CD4-positive, alpha-beta T cell treated with Interleukin-2 at 100 ng/mL for 4 hours (primary cell): ENCODE measurements at places on chromosomes 1 and 21.

DNA sequence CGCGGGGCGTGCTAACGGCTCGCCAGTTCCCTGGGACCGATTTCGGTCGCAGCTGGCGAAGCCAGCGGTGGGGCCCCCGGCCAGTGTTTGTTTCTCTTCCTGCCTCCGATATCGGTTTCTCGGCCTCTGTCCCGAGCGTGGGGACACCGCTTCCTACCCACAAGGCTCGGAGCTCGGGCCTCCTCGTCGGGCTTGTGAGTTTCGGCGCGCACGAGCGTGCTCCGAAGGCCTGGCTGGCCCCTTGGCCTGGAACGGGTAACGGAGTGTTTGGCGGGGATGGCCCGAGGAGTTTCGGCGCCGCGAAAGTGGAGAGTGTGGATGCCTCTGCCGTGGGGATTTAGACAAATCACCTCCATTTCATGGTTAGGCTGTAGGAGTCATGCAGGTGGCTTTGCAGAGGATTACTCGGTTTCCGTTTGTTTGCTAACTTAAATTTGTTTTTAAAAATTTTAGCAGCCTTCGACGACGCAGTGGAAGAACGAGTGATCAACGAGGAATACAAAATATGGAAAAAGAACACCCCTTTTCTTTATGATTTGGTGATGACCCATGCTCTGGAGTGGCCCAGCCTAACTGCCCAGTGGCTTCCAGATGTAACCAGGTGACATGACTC is 559 bp downstream of the RBBP4 start:
- DNase-seq: no peak

DNA sequence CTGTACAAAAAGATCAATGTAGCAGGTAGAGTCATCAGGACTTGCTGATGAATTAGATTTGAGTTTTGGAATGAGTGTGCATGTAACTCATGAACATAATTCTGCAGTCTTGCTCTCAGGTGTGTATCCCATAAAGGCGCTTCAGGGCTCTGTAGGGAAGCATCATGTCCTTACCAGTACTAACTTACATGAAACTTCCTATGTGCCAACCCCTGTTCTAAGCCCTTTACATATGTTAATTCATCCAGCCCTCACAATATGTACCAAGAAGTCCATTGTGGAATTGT is 2.1 kb upstream of the FCRLB start:
- DNase-seq: no peak

- DNase-seq: no peak
These were observed 59.2 kb downstream of the IVNS1ABP start for GRCh38 chr1:185257950-185258208.

DNA sequence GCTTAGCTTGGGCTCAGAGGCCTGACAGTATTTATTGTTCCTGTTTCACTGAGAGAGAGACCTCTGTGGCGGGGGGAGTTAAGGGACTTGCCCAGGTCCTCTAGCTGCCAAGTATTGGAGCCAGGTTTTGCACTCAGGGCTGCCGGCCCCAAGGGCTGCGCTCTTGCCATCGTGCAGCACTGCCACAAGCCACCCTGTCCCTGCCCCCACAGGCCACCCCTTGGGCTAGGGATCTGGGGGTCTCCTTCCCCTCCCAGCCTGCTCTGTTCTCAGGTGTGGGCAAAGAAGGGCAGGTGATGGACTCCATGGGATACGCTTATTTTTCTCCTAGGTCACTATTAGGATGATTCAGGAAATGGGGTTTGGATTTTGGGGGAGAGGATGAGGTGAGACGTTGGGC is 8.7 kb downstream of the KIAA1614 start:
- no peak for DNase-seq

DNA sequence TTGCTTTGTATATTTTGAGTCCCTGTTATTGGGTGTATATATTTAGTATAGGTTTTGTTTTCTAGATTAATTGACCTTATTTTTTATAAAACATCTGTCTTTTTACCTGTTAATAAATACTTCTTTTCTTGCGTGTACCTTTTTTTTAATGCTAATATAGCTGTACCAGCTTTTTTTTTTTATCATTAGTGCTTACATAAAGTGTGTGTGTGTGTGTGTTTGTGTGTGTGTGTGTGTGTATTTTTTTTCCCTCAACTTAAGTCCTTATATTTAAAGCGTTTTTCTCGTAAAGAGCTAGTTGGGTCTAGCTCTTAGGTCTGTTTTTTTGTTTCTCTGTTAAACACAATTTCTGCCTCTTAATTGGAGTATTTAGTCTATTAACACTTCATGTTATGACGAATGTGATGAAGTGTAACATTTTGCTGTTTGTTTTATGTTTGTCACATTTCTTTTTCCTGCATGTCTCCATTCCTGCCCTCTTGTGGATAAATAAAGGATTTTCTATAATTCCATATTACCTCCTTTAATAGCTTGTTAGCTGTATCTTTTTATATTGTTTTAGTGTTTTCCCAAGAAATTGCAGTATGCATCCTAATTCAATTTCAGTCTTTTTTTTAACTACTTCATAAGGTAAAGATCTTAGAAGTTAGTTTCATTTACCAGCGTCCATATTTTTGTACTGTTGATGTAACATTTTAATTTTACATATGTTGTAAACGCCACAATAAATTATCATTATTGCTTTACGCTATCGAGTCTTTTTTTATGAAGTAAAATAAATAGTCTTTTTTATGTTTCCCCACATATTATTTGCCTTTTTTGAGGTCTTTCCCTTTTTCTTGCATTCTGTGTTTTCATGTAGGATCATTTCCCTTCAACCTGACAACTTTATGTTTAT is 4.3 kb downstream of the PRMT2 start:
- DNase-seq: peak; percentile 24

DNA sequence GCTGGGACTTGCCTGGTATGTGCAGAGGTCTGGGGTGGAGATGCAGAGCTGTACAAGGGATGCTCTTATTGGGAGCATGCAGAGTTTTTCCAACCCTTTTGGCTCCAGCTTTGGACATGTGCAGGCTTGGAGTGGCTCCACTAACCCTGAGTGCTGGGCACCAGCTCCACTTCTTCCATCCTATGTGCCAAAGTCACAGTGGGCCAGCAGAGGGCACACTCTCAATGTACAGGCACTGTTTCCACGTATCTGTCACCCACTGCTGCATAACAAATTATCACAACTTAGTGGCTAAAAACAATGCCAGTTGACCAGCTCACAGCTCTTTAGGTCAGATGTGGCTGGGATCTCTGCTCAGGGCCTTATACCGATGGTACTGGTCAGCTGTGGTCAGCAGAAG is 631.8 kb downstream of the AJAP1 start:
- peak; percentile 43 for DNase-seq

DNA sequence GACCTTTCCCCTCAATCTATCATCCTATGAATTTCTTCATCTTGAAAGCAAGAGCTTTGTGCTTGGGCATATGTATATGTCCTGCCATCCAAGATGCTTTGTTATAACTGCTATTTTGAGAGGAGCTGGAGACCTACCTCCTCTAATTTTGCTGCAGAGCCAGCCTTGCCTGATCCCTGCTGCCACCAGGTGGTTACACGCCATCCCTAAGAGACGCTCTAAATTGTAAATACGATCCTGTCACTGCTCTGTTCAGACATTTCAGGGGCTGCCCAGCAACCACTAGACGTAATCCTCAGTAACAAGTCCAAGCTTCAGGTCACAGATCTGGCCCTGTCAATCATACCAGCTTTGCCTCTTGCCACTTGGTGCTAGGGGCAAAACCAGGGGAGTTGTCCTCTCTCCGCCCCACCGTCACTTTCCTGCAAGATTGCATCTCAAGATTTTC is 32.9 kb downstream of the GPA33 start:
- no peak for DNase-seq

DNA sequence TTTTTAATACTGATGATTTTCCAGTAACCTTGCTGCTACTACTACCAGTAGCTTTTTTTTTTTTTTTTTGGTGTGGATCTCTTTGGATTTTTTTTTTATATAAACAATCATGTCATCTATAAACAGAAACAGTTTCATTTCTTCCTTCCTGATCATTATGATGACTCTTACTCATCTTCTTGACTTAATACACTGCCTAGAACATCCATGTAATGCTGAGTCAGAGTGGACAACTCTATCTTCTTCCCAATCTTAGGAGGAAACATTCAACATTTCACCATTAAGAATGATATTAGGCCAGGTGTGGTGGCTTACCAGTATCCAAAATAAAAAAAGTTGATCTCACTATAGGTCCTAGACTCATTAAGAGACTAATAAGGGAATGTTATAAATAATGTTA is 69.1 kb downstream of the RUSC1 start:
- no peak for DNase-seq

DNA sequence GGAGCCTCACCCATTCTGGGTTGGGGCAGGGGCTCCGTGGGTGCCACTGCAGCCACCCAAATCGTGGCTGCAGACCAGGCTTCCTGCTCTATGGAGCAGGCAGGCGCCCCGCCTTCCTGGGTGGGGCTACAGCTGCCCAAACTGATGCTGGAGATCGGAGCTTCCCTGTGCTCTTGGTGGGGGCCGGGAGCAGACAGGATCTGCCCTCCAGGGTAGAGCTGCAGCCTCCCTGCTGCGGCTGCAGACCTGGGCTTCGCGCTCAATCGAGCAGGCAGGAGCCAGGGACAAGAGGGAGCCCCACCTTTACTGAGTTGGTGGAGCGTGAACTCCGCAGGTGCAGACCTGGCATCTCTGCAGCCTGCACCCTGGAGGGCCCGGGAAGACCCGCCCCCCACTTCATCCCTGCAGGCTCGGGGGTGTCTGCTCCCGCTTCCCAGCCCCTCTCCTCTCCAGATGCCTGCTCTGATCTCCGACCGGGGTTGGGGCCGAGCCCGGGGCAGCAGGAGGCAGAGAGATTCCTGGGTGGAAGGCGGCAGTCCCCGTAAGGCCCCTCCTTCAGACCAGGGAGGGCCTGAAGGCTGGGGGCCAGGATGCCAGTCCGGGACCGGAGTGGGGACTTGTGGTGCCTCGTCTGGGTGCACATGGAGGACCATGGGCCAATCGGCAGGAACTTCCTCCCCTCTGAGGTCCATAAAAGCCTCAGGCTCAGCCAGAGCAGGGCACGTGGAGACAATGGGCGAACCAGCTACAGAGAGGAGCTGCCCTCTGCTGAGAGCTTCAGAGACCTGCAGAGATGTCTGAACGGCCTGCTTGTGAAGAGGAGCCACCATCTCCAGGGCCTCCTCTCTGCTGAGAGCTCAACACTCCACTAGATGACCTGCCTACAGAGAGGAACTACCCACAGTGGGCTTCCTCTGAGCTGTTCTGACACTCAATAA is 359.3 kb downstream of the SMYD3 start:
- DNase-seq: no peak

GRCh38 chr1:162069334-162070093 is at the start of gene NOS1AP:
Gene NOS1AP (plus strand): TSS chr1:162069691. CDS start chr1:162070178, 487 bp downstream.
- DNase-seq: peak; percentile 66

DNA sequence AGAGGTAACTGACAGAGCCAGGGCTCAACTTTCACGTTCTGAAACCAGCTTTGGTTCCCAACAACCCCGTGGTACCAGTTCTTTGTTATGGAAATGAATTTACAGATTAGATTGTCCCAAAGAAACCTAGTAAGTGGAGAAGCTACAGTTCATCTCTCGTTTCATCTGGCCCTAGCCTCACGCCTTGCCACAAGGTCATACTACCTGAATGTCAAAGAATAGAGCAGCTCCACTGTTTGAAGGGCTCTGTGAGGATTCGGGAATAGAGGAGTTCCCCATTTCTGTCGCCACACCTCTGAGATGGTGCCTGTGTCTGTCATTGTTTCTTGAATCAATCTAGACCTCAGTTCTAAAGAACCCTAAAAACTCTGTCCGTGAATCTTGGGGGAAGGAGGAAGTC is 15.0 kb upstream of the CDC42 start:
- DNase-seq: no peak

- no peak for DNase-seq
These were observed 25.1 kb upstream of the ZNF362 start for GRCh38 chr1:33231166-33231565.

- DNase-seq: no peak
These were observed 18.6 kb downstream of the HS2ST1 start for GRCh38 chr1:86933051-86933450.

GRCh38 chr1:147892216-147892615 is 10.4 kb upstream of the GJA8 start:
- no peak for DNase-seq

GRCh38 chr1:199862047-199862446 is 165.5 kb upstream of the NR5A2 start:
- DNase-seq: no peak

GRCh38 chr1:151864411-151864810 is 10.9 kb upstream of the THEM5 start:
- DNase-seq: no peak

GRCh38 chr1:99548943-99549605 is 96.8 kb upstream of the PALMD start:
- DNase-seq: no peak

- DNase-seq: peak; percentile 18
These were observed 42.6 kb upstream of the PIGV start for GRCh38 chr1:26745191-26745590.

DNA sequence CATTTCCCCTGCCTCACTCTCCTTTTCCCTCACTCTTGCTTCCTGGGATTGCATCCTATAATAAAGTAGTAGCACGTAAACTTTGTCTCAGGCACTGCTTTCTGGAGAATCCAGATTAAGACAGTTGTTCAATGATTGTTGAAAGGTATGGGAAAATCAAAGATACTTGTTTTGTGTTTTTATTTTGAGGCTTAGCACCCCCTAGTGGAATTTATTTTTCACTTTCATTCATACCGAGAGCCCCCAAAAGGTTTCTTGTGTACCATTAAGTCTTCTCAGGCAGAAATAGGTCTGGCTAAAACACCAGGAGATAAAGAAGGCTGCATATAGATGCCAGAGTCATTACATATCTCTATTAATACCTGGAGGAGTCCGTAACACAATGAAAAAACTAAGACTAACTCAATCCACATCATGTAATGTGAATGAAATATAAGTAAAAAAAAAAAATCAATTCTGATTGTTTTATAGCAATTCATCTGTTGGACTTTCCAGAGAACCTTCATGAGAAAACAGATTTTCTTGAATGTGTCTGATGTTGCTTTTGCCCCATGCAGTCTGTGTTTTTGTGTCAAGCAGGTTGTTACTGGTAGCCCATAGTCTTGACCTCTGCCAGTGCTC is 103.5 kb downstream of the RPE65 start:
- DNase-seq: no peak

DNA sequence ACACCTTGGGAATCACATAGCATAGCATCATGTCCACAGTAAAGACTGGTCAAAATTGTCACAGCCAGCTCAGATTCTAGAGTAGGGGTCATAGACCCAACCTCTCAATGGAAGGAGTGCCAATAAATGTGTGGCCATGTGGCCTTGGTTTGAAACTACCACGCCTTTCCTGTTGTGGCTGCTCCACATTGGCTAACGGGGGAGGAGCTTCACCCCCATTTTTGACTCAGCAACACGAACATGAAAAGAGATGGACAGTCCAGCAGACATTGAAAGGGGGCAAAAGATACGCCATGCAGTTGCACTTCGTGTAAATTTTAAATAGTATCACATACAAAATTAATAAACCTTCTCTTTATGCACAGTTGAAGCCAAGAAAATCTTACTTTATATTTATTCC is 78.4 kb upstream of the HIVEP3 start:
- no peak for DNase-seq

- DNase-seq: no peak
These were observed 13.9 kb upstream of the LRIG2 start for GRCh38 chr1:113058941-113059706.

DNA sequence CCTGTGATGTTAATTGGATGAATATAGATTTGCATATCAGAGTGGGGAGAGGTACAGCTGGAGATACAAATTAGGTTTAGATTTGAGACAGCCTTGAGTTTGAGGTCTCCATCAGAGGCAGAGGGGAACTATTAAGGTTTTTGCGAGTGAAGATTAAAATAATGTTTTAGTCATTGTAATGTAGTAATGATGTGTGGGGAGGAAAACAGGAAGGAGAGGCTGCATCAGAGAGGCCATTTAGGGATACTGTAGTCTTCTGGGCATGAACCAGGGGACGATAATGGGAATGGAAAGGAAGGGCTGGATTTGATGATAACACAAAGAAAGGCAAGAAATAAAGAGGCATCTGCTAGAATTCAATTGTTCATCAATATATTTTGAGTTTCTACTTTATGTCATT is 9.5 kb downstream of the CD84 start:
- DNase-seq: no peak
